ENCODE measurements at places on chromosomes 1 and 21.

DNA sequence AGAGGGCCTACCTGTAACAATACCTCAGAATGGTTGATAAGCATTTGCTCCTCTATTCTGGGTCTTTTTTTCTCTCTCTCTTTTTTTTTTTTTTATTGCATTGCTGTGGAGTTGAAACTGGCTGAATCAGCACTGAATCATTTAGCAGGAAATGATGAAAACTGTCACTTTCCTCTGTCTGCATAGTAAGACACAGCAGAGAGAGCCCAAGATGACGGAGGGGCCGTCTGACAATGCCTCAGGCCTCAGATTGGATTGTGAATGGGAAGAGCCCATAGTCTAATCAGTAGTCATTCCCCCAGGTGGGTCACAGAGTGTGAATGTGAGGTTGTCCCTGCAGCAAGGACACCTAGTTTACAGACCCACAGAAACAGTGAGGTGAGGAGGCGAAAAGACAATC is 193.2 kb upstream of the PLXNA2 start:
- DNase-seq = no peak

DNA sequence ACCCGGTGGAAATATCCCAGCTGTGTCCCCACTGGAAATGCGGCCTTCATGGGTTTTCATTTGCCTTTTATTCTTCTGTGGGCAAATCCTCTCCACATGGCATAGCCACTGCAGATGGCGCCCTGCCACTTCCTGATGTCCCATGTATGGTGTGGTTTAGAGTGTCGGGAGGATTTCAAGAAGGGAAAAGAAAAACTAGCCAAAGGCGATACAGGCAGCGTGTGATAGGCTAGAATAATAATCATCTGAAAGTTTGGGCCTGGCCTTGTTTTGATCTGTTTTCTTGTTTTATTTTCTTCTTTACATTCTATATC is 123.6 kb downstream of the PEX14 start:
- no peak for DNase-seq

- no peak for DNase-seq
Measured at GRCh38 chr1:201149400-201149799, 4.9 kb downstream of the TMEM9 start.

GRCh38 chr1:206890125-206891060 is 6.8 kb upstream of the IL24 start:
- no peak for DNase-seq

DNA sequence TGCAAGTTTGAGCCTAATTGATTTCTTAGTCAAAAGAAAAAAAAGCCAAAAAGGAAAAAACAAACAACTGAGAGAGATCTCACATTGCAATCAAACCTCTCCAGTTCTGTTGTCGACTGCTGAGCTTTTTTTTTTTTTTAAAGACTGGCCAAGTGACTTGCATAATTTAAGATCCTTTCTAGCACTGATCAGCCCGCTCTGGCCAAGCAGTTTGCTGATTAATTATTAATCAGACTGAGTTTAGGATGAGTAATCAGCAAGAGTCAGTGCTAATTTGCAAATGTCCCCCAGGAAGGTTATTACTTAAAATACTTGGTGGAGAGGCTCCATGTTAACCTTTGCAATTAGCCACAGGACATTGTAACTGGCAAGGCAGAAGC is 39.3 kb downstream of the HMGB4 start:
- no peak for DNase-seq

DNA sequence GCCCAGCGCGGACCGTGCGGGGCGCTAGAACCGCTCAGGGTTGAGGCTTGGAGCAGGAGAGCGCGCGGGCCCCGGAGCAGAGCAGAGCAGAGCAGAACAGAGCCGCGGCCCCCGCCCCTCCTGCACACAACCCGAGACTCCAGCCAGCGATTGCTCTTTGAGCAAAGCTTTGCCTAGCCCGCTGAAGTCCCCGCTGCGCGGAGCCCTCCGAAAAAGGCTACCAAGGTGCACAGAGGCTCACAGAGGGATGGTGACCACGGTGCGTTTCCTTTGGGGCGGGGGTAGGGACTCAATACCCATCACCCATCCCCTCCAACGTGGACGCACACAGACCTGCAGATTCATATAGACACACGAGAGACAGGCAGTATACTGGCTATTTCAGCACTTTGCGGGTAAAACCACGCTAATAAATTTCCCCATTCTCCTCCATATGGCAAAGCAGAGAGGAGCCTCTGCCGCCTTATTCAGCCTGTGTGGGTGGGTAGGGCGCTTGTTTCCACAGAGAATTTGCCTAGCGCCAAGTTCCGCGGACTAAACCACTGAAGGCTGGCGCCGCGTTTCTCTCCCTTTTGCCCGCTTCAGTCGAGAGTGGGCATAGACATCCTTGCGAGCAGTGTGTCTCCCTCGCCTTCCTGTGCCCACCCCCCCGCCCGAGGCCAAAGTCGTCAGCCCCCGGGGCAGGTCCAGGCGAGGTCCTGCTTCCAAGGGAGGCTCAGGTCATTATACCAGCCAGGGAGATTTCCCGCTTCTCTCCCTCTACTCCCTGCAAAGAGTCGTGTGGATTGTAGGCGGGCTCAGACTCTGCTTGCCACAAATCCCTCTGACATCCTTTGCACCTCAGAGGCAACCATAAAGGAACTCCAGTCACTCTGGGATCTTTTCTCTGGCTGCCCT is 8.5 kb downstream of the HLX start:
- no peak for DNase-seq

DNA sequence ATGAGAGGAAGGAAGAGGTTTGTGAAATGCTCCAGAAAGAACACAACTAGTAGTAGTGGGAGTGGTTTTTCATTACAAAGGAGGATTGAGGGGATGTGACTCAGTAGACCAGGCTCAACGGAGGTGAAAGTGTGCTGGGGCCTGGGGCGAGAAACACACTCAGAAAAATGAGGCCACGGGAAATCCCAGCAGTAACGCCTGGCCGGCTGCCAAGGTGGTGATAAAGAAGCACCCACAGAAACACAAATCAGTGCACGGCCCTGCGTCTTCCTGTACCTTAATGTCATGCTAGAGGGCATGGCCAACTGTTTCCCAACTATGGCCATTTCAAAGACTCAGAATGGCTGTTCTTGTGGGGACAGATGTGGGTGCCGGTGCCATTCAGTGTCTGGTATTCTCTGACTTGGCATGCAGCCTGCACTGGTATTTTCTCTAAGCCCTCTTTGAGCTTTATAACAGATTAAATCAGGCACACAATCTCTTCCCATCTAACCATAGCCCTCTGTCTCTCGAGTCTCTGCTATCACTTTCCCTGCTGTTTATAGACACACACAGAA is 38.2 kb downstream of the URB2 start:
- DNase-seq = peak; percentile 75

GRCh38 chr1:184270556-184270955 is 116.3 kb upstream of the C1orf21 start:
- DNase-seq = no peak

- DNase-seq = no peak
Measured at GRCh38 chr1:91400133-91400725, 4.4 kb downstream of the HFM1 start.

DNA sequence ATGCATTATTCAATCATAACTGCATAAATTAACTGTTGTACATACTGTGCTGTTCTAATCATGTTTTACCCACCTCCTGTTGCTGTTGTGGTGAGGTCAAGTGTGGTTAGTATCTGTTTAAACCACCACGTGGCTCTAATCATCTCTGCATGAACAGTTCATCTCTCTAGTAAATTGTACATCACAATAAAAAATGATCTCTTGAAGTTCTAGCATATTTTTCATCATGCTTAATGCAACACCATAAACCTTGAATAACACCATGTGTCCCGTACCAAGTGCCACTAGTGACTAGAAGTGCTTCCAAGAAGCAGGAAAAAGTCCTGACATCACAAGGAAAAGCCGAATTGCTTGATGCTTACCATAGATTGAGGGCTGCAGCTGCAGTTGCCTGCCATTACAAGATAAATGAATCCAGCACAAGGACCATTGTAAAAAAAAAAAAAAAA is 51.7 kb downstream of the SNRPE start:
- DNase-seq = no peak

DNA sequence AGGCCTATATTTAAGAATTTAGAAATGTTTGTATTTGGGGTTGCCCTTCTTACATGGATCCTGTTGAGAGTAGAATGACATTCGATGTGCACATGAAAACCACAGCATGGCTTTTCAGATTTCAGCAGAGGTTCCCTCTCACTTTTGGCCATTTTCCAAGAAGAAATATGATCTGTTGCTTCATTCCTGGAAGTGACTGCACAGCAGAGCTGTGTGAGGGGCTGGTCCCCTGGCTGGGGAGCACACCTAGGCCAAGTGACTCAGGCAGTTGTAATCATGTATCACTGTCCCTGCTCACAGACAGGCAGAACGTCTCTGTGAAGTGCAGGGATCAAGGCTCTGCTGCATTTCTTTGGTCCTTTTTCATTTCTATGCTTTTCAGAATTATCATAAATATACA is 32.3 kb downstream of the AGT start:
- no peak for DNase-seq

DNA sequence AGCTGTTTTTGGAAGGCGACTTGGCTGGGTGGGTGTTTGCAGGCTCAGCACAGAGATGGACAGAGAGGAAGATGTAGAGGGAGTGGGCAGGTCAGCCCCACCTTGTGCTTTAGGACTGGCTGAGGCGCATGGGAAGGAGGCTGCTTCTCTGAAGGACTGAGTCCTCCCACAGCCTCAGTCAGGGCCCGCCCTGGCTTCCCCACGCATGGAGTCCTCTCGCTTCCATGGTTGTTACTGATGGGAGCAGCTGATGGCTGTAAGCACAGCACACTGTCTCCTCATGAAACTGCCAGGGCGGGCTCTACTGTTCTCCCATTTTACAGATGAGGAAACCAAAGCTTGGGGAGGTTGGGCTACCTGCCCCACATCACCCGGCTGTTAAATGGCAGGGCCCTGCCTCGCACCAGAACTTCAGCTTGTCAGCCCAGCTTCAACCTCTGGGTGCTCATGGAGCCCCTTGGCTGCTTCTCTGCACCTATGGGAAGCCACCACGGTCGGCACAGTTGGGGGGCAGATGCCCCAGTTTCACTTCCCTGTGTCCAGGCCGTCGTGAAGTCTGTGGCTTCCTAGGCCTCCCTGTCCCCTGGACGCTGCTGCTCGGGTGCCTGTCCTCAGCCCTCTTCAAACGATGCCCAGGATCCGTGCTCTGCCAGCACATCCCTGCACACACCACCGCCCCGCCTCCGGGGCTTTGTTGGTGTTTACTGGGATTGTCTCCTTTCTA is 2.4 kb downstream of the TMEM201 start:
- DNase-seq = no peak

GRCh38 chr1:150552911-150553289 is 3.7 kb downstream of the ADAMTSL4 start:
- DNase-seq = no peak

GRCh38 chr1:182059936-182060335 is 1.6 kb downstream of the ZNF648 start:
- no peak for DNase-seq

- DNase-seq = no peak
Measured at GRCh38 chr1:234875953-234876855, 252.4 kb downstream of the TOMM20 start.

- no peak for DNase-seq
Measured at GRCh38 chr1:85339089-85339488, 62.7 kb upstream of the BCL10 start.

- no peak for DNase-seq
Measured at GRCh38 chr1:36773827-36774541, 260.3 kb downstream of the GRIK3 start.

DNA sequence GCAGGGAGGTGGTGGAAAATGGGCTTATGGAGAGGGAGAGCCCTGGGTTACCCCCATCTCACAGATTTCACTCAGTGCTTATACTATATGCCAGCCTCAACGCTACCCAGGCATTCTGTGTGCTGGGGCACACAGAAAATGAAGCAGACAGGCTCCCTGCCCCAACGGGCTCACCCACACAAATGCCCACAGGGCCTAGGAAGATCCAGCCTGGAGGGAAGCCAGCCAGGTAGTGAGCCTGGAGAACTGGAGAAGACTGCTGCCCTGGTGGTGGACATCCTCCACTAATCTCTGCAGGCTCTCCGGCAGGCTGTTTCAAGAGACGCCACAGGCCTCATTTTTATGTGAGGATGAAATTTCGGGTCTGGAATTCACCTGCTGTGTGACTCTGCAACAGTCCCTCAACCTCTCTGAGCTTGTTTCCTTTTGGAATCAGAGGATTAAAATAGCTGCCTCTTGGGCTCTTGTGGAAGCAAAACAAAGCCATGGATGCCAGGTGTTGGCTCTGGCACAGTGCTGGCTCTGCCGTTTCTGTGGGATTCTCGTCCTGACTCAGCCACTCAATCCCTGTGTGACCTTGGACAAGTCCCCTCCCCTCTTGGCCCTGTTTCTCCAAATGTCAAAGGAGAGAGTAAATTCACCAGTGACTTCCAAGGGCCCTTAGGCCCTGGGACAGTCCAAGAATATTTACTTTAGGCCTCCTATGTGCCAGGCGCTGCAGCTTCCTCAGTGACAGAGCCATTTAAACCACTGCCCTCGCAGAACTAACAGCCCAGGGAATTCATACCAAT is 3.6 kb downstream of the PAQR7 start:
- no peak for DNase-seq

DNA sequence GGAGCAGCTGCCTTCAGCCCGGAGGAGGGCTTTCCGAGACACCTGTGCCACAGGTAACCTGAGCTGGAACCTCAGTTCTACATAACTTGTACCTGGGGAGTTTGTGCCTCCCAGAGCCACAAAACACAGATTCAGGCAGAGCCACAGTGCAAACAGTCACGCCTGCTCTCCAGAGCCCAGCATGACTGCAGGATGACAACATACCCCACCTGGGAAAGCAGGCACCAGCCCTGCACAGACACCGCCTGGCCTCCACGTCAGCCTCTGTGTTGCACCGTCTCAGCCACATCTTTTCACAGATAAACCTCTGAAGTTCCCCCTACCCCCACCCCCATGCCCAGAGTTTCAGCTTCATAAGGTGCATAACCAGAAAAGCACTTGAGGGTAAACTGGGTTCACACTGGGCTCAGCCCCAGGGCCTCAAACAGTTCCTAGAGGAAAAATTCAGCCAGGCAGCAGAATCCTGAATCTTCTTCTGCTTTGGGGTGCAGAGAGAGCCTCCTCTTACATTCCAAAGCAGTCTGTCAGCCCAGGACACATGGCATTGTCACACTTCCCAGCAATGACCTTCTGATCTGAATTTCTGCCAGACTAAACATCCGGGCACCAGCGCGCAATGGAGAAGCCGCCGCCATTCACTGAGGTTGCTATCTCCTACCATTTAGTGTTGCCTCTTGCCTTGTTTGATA is 229.5 kb downstream of the TOMM20 start:
- DNase-seq = no peak

GRCh38 chr1:200415227-200415626 is 5.4 kb upstream of the ZNF281 start:
- no peak for DNase-seq

- DNase-seq = no peak
Measured at GRCh38 chr1:167289966-167290365, 69.3 kb downstream of the POU2F1 start.

DNA sequence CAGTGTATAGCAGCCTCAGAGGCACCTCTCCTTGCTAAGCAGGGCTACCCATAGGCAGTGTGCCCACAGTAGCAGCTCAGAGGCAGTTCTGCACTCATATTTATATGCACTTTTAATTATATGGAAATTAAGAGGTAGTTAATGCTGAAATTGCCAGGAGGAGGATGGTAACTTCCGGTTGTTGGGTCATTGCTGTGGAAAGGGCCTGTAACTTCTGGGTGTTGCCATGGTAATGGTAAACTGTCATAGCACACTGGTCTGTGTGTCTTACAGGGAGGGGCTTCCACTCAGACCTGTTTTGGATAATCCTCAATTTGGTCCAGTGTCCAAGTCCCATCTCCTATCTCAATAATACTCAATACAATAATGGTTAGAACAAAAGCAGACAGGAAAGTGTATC is 7.6 kb downstream of the CFH start:
- no peak for DNase-seq

Measured in stimulated activated CD8-positive, alpha-beta memory T cell treated with anti-CD3 and anti-CD28 coated beads, Interleukin-7, amount 100 ng/mL, for 24 hours (primary cell).